ENCODE measurements at places on chromosomes 6 and 20.

GRCh38 chr20:14830466-14830865, 493.1 kb upstream of the FLRT3 start:
- no peak for DNase-seq

GRCh38 chr6:106670236-106670635, 40.9 kb downstream of the QRSL1 start:
- DNase-seq: no peak

DNA sequence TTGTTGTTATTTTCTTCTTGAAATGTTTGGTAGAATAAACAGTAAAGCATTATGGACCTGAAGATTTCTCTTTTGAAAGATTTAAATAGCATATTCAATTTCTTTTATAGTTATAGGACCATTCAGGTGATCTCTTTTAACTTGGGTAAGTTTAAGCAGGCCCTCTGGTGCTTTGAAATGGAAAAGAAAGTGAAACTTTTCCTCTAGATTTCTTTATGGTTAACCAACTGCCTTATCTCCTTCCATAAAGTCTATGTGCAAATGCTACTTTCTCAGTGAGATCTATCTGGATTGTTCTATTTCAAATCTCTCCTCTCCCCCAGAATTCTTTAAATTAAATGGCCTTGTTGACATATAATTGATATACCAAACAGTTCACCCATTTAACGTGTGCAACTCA, 54.0 kb downstream of the PHACTR2 start:
- no peak for DNase-seq

GRCh38 chr6:136525586-136526195, 24.5 kb downstream of the MAP7 start:
- DNase-seq: no peak

GRCh38 chr20:20719411-20719810, 7.0 kb upstream of the RALGAPA2 start:
- no peak for DNase-seq

DNA sequence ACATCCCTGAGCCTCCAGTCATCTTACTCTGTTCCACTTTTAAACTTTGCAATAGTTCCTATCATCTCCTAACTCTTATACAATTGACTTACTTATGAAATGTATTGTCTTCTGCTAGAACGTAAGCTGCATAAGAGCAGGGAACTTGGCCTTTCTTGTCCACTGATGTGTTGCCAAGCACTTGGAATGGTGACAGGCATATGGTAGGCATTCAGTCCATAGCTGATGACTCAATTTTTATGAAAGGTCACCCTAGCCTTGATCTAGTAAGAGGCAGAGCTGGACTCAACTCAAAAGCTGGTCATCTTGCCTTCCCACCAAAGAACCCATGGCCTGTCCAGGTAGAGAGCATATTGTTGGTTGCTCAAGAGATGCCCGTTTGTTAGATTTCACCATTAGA, 82.4 kb upstream of the FAM184A start:
- no peak for DNase-seq

Measured in fibroblast of skin of left quadriceps (primary cell).